ENCODE measurements at places on chromosomes 12 and 14.

- DNase-seq = no peak
These were observed 24.6 kb upstream of the BATF start for GRCh38 chr14:75497701-75498100.

GRCh38 chr14:58460772-58461171 is 33.3 kb downstream of the KIAA0586 start:
- DNase-seq = no peak

- no peak for DNase-seq
These were observed 9.2 kb downstream of the PPP1R1A start for GRCh38 chr12:54579258-54579657.

DNA sequence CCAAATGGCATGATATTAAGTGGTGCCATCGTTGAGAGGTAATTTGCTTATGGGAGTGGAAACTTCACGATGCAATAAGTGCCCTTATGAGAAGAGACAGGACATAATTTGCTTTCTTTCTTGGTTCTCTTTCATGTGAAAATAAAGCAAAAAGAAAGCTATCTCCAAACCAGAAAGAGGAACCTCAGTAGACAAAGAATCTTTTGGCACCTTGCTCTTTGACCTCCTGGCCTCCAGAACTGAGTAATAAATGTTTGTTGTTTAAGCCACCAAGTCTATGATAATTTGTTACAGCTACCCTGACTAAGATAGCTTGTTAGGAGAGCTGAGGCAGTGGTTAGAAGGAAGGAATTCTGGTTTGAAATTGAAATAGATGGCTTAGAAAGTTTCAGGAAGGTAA is 39.6 kb downstream of the CCER1 start:
- no peak for DNase-seq

DNA sequence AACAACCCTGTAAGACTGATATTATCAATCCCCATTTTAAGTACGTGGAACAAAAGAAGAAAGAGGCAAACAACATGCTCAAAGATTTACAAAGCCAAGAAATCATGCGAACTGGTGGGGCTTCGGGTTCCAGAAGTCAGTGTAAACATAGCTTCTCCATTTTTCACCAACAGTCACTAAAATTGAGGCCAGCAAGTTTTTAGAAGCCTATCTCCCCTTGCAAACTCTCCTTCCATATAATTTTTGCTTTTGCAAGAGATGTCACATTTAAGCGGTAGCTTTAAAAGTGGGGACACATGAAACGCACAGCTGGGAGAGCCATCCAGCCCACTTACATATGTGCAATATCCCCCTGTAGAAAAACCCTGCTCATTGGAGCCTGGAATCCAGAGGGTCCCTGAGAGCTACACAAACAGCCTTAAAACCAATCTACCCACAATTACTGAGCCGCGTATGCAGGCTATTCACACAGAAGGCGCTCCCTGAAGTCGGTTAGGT is 797 bp downstream of the SLC11A2 start:
- no peak for DNase-seq

DNA sequence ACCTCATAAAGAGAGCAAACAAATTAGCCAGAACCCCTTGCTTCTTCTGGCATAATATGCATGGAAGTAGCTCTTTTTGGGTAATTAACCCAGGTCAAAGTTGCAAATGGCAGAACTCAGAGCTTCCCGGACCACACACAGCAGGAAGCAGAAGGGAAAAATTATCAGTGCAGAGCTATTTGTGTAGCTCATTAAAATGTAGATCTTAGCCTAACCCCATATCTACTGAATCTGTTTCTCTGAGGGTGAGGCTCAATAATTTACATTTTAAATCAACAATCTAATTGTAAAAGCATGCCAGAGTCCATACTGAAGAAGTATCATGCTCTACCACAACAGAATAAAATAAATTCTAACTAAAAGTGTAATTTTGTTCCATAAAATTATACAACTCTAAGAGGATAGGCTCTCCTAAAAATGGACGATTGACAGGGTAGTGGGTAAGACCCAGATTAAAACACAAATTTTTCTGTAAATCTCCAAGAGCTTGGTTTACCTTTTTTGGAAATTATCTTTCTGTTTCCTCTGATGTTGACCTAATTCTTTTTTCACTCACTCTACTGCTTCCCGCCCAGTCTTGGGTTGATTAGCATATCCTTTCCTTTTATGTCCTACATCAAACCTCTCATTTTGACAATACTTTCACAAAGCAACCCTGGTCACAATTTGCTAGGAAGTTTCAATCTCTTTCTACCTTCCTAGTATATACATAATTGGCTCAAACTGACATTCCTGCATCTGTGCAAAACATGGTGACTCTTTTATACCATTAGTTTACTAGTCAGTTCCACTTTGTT is 213.3 kb upstream of the SLC16A7 start:
- DNase-seq = no peak

GRCh38 chr14:30193845-30194501 is 266.3 kb upstream of the PRKD1 start:
- no peak for DNase-seq

- DNase-seq = no peak
These were observed 106.0 kb upstream of the FAR2 start for GRCh38 chr12:29043069-29043468.

DNA sequence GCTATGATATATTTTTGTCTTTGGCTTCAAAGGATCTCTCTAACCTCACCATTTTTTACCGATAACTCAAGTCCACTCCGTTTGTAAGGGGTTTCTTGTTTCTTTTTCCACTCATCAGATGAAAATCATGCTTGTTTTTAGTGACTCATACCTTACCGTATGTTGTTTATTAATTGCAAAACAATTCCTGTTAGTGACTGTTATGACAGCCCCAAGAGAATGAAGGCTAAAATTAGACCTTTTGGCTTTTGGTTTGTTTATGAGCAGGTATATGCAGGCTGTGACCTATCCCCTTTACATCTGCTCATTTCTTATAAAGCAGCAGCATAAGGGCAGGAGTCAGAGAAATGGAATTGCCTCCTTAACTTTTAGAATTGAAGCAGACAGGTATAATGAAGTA is 319.8 kb downstream of the CEP128 start:
- no peak for DNase-seq

DNA sequence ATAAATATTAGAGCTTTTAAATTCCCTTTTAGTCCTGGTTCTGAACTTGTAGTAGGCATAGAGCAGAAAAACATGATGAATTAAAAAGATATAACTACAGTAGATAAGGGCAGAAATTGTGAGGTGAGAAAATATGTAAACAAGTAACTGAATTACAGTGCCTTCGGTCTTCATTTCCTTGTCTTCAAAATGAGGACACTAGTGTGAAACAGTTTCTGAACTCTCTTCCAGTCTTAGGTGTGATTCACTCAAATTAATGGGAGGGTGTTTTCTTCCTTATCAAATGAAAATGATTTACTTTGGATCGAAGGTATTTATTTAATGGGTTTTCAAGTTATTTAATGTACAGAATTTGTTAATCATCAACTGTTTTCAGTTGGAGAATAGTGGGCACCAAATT is 1.5 kb downstream of the FGD4 start:
- no peak for DNase-seq

DNA sequence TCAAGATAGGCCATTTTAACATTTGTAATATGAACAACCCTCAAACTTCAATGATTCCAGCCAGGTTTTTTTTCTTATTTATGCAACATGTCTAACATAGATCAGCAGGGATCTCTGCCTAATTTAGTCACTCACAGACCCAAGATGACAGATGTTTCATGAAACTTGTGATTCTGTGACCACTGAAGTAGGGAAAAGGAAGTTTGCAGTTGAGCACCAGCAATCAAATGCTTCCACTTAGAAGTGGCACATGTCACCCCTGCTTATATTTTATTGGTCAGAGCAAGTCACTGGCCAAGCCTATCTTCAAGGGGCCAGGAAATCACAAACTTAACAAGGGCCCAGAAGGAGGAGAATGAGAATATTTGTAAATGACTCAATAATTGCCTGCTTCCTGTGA is 150.6 kb downstream of the BCAT1 start:
- no peak for DNase-seq
